ENCODE measurements at places on chromosomes 11 and 22.

DNA sequence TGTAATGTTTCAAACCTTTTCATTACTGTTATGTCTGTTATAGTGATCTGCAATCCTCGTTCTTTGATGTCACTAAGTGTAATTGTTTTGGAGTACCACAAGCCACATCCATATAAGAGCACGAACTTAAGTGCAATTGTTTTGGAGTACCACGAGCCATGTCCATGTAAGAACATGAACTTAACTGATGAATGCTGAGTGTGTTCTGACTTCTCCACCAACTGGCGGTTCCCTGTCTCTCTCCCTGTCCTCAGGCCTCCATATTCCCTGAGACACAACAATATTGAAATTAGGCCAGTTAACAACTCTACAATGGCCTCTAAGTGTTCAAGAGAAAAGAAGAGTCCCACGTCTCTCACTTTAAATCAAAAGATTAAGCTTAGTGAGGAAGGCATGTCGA lies 23.5 kb downstream of the TESMIN start:
- peak; percentile 57 for DNase-seq

GRCh38 chr11:67588136-67588503 lies 4.5 kb downstream of the GSTP1 start:
- no peak for DNase-seq

GRCh38 chr11:79637219-79637618 lies 196.4 kb upstream of the TENM4 start:
- no peak for DNase-seq

- DNase-seq, result peak; percentile 65
These were observed 10.4 kb downstream of the PACSIN2 start for GRCh38 chr22:43004362-43005035.

GRCh38 chr11:39724404-39724803 lies 1735.0 kb downstream of the LRRC4C start:
- DNase-seq, result no peak

DNA sequence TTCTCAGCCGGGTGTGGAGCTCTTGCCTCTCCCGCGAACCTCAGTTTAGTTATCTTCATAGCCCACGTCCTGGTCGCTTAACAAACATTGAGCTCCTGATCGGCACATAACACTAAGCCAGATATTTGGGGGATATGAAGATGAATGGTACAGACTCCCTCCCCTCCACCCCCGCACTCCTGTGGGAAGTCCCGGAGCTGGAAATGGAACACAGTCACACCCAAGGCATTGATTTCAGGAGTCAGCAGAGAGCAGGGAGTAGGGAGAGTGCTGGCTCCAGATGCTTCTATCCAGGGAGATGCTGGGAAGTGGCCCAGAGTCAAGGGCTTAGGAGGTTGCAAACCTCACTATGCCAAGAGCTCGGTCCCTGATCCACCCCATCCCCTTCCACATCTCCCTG lies 26.1 kb upstream of the CABP7 start:
- no peak for DNase-seq

- peak; percentile 88 for DNase-seq
These were observed 61.5 kb upstream of the SLC25A18 start for GRCh38 chr22:17501679-17502285.

DNA sequence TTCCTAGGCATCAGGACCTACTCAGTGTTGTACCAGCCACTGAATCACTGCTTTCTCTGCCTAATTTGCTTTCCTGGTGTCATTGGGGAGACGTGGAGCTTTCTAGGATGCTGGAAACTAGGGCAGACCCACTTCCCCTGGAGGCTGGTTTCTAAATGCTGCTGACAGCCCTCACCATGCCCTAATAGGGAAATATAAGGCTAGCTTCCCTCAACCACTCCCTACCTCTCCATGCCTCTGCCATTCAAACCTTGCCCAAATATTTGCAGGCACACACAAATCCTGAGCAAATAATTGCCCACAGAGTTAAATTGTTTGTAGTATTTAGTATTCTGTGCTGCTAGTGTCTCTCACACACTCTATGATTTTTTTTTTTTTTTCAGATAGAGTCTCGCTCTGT lies 310.2 kb downstream of the DDX10 start:
- no peak for DNase-seq

GRCh38 chr11:19241260-19242178 lies 774 bp upstream of the E2F8 start:
- DNase-seq, result no peak

DNA sequence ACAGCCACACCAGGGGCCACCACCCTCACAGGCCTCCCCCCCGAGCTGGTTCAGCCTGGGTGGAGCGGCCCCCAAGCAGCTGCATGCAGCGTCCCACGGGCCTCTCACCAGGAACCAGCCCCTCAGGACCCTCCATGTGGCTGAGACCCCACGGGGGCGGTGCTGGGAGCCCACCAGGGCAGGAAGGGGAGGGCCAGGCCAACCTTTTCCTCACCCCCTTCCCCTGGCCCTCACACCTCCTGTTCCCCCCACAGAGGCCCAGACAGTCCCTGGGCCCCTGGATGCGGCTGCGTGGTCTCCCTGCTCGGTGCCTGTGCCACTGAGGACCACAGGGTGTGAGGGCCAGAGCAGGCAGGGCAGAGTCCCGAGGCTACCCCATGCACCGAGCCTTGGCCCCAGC lies 46.5 kb downstream of the MOB2 start:
- no peak for DNase-seq
